ENCODE measurements at places on chromosomes 13 and 19. TPM values are rescaled to one million over a fixed set of nuclear protein-coding genes. Genes with fewer than 3 reads are reported as not detected.

- no peak for DNase-seq
These were observed at the start of gene EML2 for GRCh38 chr19:45638930-45639729. EML2 (minus strand) TSS chr19:45639397; CDS start chr19:45639376, 21 bp downstream.

CKAP2 gene
- total RNA-seq: 11.8 TPM

ZNF534 gene
- under 0.01 TPM for total RNA-seq

DACT3 gene
- total RNA-seq: under 0.01 TPM

DNA sequence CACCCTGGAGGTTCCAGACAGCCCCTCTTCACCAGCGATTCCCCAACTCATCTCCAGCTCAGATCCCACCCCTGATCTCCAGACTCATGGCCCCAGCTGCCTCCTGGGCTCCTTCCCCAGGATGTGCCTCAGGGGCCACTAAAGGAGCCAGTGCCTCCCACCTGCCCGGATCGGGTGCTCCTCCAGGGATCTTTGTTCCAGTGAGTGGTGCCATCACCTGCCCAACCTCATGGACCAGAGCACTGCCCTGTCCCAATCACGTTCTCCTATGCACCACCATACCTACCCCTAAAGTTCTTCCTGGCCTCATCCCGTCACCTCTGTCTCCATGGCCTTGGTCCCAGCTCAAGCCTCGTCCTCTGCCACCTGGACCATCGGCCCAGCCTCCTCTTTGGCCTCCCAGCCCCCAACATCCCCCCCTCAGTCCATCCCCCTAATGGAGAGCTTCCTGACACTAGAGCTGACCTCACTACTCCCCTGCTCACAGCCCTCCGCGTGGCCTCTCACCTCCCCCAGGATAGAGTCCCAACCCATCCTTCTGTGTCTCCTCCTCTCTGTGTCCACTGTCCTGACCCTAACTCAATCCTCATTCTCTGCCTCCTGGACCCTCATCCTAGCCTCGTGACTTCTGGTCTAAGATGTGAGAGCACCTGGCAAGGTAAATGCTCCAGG is 8.8 kb upstream of the GARIN5A start:
- DNase-seq: no peak

DNA sequence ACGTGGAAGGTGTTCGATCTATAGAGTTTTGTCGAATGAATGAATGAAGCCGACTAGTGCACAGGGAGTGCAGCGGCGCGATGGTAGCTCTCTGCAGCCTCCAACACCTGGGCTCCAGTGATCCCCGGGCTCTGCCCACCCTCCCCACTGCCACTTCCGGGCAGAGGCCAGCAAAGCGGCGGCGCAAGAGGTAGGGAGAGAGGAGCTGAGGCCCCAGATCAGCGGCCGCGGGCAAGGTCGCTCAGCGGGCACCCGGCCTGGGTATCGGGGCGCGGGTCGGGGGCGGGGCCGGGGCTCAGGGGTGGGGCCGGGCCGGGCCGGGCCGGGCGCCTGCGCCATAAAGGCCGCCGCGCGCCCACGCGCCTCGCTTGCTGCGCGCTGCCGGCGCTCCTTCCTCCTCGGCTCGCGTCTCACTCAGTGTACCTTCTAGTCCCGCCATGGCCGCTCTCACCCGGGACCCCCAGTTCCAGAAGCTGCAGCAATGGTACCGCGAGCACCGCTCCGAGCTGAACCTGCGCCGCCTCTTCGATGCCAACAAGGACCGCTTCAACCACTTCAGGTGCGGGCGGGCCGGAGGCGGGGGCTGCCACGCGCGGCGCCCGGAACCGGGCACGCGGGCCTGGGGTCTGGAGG is at the start of gene GPI:
TSS of gene GPI (plus strand) at position 367 of the 633 bp plus-strand sequence. CDS start at position 438, 71 bp downstream.
- peak; percentile 33 for DNase-seq

ARL11 gene
- 6.2 TPM for total RNA-seq

DNA sequence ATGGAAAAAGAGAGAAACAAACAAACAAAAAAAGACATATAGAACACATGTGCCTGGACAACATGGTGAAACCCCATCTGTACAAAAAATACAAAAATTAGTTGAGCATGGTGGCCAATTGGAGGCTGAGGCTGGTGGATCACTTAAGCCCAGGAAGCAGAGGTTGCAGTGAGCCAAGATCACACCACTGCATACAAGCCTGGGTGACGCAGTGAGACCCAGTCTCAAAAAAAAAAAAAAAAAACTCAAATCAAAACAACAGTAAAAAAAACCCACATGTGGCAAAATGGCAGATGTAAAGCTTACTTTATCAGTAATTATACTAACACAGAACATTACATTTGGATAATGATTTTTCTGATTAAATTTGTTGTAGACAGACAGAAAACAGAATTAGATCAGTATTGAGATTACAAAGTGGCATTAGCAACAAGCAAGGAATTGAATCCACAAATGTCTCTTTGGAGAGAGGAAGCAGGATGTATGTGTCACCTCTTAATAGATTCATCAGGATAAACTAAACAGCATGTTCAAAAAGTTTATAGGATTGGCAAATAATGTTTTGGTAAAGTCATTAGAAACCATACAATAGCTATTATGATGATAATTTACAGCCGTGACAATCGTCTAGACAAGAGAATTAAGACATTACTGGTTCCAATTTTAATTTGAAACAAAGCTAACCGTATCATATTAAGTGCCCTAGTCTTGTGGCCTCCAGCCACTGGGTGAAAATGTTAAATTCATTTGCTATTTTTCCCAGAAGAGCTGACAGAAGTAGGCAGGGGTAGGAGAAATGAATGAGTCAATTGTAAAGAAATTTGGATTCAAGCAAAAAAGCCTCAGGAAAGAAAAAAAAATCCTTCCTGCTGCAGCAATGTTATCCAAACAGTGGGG is 206.0 kb downstream of the FGF14 start:
- DNase-seq: no peak

- DNase-seq: no peak
These were observed 9.4 kb upstream of the PROZ start for GRCh38 chr13:113148940-113149503.

- DNase-seq: no peak
These were observed 30.5 kb downstream of the VAV1 start for GRCh38 chr19:6803036-6803404.

DNA sequence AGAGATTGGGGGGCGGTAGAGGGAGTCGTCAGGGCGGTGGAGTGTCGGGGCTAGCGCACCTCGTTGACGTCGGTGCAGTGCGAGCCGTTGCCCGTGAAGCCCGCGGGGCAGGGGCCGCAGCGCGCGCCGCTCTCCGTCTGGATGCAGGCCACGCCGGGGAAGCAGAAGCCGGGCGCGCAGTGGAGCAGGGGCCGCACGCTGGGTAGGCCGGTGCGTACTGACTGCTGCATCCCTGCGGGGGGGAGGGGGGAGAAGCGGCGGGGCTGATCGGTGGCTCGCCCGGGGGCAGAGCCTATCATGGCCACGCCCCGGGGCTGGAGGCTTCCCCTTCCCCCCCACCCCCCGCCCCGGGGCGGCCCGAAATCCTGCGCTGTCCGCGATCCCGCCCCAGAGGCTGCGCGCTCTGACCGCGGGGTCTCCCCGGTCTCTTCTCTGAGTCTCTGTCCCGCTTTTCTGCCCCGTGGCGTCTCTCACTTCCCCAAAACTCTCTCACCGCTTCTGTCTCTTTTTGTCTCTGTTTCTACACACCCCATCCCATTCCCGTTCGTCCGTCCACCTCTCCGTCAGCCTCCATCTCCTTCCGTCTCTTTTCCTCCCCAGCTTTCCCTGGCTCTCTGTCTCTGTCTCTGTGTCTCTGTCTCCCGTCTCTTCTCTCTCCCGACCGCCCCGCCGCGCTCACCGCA is 1.1 kb downstream of the COMP start:
- peak; percentile 43 for DNase-seq

DNA sequence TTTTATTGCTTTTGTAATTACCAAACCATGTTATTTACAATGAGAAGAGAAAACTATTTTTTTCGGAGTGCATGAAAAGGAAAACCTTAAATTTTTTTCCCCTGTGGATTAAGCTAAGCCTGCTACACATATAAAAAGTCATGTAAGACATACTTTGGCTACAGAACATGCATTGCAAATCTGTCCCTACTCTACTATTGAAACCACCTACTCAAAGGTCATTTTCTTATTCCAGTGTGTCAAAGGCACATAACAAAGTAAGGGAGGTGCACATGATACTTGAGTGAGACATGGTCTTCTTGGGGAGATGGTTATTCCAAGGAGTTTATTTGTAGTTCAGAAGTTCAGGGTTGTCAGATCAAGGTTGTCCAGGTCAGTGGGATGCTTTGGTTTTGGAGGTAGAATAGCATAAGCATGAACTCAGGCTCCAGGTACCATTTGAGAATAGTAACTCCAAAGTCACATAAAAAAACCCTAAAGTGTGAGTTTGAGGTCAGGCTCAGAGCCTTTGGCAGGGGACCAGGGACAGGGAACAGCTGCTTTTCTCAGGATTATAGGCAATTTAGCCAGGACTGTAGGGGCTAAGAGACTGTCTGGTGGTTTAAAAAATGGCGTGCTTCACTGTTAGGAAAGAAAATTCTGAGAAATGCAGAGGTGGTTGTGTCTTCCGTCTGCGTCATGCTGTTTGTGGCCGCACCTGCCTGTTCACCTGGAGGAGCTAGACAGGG is 15.4 kb downstream of the FARP1 start:
- DNase-seq: no peak

CTXN1 gene
- total RNA-seq: 1.9 TPM

DNA sequence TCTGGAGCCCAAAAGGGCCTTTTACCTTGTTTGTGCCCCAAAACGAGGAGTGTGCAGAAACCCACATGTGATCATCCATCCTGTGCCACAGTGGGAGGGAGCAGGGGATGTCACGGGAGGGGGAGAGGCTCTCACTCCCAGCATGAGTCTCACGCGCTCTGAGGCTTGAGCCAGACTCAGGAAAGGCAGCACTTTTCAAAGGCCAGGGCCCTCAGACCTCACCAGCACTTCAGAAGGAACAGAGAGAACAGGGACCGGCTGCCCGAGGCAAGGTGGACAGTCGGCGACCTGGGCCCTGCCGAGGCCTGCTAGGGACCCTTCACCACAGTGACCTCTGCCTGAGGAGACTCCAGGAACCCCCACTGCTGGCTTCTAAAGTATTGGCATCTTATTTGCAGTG is 71.7 kb upstream of the WASF3 start:
- no peak for DNase-seq

MCEMP1 gene
- 0.27 TPM for total RNA-seq

ZNF154 gene
- total RNA-seq: 15.1 TPM

KIR2DL3 gene
- under 0.01 TPM for total RNA-seq

TNFSF13B gene
- 27.5 TPM for total RNA-seq

- no peak for DNase-seq
These were observed 190.3 kb downstream of the STK24 start for GRCh38 chr13:98386637-98387036.

- DNase-seq: no peak
These were observed 22.8 kb downstream of the ELAVL1 start for GRCh38 chr19:7982651-7983099.

IL27RA gene
- total RNA-seq: 41.2 TPM

- no peak for DNase-seq
These were observed 202.4 kb upstream of the SOX1 start for GRCh38 chr13:111864566-111864965.

SIGLECL1 gene
- not detected for total RNA-seq

DNA sequence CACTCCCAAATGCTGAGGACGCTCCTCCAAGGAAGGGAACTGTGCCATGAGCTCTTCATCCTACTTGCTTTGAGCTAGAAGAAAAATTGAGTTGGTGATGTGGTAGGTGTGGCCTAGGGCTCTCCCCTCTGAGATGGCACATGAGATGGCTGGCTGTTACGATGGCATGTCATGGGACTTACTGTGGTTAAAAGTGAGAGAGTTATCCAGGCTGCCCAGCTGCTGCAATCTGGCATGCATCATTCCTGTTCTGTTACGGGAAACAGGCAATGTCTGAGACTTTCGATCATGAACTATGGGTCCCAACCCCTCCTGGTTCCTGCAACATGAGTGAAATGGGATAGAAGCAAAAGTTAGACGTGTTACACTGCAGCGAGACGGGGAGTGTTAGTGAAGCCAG is 93.3 kb upstream of the SLC15A1 start:
- DNase-seq: no peak

UBAC2 gene
- 43.4 TPM for total RNA-seq

DNA sequence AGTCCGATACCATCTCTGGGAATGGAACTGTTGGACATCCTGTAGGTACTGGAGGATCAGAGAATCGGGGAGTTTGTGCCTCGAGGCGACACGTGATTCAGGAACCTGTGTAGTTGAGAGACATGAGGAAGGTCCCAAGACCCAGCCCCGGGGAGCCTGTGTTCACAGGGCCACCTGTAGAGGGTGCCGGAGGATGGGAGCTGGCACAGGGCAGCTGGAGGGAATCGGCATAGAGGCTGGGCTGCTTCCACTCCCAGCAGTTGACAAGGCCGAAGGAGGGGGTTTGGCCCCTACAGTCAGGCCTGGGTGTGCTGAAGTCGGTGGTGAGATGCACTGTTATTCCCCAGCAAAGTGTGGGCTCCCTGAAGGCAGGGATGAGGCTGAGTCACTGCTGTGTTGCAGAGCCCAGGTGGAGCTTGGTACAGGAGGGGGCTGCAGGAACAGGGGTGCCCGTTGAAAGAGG is 2.5 kb upstream of the ISYNA1 start:
- peak; percentile 54 for DNase-seq

- no peak for DNase-seq
These were observed 21.3 kb downstream of the ARHGEF1 start for GRCh38 chr19:41904118-41904870.

DNA sequence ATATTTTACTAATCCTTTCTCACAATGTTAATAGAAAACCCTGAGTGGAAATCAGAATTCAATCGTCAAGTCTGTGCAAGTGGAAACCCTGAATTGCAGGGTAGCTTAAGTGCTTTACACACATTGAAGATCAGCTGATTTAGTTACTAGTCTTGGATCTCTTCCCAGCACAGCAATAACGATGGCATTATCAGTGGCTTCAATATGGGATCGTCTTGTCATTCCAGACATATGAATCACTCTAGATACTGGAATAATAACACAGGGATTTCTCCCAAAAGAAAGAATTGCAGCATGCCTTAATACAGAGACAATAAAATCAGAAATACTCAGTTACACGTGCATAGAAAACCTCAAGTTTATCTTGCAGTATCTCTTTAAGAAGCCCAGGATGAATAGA is 12.6 kb upstream of the METTL21C start:
- no peak for DNase-seq

SOX1 gene
- not detected for total RNA-seq

- peak; percentile 54 for DNase-seq
These were observed 7.9 kb downstream of the INTS6 start for GRCh38 chr13:51444922-51445321.

SERP2 gene
- 0.54 TPM for total RNA-seq
